A673 (cell line): ENCODE measurements at places on chromosomes 6 and 20. TPM values are rescaled to one million over a fixed set of nuclear protein-coding genes. Genes with fewer than 3 reads are reported as not detected.

Gene CABLES2
- 11.8 and 14.1 TPM in 2 replicates for total RNA-seq

Gene BMP7
- total RNA-seq = 7.5 and 18.9 TPM in 2 replicates

Gene SIRPG
- not detected in 2 replicates for total RNA-seq

DNA sequence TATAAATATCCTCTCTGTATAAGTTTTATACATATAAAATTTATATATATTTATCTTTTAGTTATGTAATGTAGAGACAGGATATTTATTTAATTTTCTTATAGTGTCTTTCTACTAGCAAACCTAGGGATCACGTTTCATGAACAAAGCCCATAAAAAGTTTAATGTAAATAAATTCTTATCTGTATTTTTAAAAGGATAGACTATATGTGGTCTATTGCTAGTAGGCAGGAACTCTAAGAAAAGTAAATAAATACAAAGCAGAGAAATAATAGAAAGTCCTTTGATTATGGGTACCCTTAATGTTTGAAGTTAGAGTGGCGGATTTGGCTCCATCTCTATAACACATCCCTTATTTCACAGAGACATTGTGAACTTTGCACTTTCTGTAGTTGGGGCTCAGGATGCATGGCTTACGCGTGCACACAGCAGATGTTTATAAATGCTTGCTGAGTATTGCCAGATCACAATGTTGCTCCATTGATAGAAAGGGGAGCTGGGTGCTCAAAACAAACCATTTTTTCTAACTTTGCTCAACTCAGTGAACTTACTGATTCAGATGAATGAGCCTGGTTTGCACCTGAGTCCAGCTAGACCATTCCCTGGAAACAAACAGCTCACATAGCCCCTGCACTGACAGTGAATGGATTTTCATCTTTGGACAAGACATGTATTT lies 179.1 kb downstream of the SYNE1 start:
- DNase-seq = no peak
- H3K4me3 ChIP-seq = no peak overlapping the region
- H3K27me3 ChIP-seq = no peaks in the 10 kb centered on the region
- peaks cover 4% of the 10 kb centered on the region for H3K4me1 ChIP-seq
- no peak overlapping the region for H3K27ac ChIP-seq

GRCh38 chr6:32146287-32146686 lies 5.5 kb downstream of the PRRT1 start:
- no peak overlapping the region for H3K27ac ChIP-seq
- no peak overlapping the region for H3K4me3 ChIP-seq
- no peaks in the 10 kb centered on the region for H3K36me3 ChIP-seq
- peaks cover 2% of the 10 kb centered on the region for H3K4me1 ChIP-seq
